Hematopoietic multipotent progenitor cell treated with erythropoietin and hydrocortisone succinate and interleukin-3 and kit ligand, for 8 days (in vitro differentiated cells): ENCODE measurements at places on chromosomes 1 and 21.
A peak's percentile ranks its signal among the peaks of the same experiment; 100 is the strongest.

GRCh38 chr1:12473596-12474362 is 144.2 kb downstream of the DHRS3 start:
- DNase-seq = no peak

- DNase-seq = no peak
Observed at GRCh38 chr1:151520359-151520758, 9.2 kb downstream of the CGN start.

GRCh38 chr1:110160538-110161100 is 10.3 kb downstream of the SLC6A17 start:
- DNase-seq = no peak

GRCh38 chr1:8663915-8664329 is 153.5 kb downstream of the RERE start:
- DNase-seq = no peak

DNA sequence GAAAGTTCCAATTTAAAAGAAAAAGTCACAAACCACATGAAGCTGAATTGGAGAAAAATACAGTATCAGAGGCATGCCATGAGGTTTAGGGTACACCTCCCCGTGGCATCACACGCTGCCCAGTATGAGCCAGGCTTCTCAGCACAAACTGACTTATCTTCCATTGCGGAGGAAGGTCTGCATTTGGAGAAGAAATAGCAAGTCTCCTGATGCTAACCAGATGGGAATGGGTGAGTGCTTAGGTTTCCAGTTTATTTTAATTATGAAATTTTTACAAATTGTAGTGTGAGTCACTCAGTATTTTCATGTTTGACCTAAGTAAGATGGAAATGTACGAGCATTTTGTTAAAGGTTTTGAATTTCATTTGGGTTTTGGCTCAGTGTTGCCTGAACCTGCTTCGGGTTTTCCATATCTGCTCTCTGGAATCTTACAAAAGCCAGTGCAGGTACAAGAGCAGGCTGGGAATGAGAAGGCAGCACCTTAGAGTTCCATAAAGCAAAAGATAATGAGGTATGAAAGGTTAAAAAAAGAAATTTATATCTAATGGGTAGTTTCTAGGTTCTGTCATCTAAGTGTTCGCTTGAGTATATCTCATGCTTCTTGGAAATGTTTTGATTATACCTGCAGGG is 213.9 kb downstream of the PATJ start:
- no peak for DNase-seq

DNA sequence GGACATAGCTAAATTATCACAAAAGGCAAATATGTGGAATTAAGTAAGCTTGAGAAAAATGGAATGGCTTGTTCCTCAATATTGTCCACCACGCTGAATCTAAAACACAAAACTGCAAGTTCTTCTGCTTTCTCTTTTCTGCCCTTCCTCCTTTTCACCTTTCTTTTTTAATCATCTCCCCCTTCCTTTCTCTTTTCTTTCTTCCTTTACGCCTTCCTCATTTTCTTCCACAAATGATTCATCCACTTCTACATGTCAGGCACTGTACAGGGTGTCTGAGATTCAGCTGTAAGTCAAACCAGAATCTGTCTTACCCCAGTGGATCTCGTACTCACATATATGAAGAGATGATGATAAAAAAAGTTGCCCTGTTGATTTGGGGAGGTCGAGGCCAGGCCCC is 1182.5 kb downstream of the MRPL39 start:
- no peak for DNase-seq

- DNase-seq = no peak
Observed at GRCh38 chr1:166884971-166885370, 8.9 kb upstream of the TADA1 start.

DNA sequence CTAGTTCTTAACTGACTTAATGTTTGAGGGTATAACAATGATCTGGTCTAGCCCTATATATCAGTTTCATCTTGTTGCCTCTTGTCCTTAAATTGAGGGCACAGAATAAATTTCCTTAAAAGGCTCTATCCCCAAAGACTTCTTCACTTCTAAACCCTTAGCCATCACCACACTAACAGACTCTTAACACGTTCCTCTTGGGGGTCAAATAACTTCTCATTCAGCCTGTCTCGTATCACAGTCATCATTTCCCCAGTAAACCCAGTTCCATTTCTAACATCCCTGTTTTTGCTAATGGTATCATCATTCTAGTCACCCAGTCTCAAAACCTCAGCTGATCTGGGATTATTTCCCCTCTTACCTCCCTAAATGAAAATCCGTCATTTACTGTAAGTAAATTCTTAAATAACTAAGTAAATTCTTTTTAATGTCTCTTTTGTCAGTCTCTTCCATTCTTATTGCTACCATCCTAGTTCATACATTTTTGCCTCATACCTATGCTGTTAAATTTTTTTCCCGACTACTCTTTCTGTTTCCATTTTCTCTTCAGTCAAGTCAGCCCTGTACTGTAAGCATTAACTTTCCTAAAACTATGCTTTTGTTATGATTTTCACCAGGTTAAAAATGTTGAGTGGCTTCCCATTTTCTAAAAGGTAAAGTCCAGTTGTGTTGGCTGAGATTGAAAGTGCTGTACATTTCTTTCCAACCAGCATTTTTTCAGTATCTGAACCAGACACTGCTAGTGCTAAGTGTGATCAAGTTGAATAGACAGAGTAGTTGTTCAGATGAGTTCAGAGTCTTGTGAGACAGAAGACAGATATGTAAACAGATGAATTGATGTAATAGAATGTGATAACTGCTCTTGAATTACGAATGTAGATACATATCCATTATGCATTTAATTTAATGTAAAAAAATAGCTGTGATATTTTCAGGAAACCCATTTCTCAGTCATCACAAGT is 6.9 kb downstream of the CTTNBP2NL start:
- no peak for DNase-seq

DNA sequence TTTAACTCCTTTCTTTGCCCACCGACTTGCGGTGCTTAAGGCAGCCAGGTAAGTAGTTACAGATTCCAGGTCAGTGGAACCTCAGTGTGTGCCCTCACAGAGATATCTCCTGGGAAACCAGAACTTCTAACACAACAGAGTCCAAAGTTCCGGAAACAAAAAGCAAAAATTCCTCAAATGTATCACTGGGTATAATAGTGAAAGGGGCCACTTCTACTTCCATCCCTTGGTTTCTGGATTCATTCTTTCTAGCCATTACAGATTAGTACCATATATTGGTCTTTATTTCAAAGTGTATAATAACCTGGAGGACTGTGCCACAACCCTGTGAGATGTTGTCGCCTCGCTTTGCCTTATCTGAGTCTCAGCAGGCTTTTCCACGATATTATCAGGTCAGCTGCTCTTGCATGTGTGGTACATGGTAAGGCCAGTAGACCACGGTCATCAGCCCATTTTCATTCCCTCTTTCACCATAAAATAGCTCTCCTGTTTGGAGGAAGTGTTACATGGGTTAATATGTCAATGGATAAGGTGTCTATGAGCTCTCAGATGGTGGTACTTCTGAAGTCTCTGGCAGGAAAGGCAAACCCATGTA is 14.9 kb upstream of the VASH2 start:
- peak; percentile 17 for DNase-seq
